Mesenteric fat pad (tissue), 1 donor: ENCODE measurements at places on chromosomes 12 and 14. TPM values are rescaled to one million over a fixed set of nuclear protein-coding genes. Genes with fewer than 3 reads are reported as not detected.
A peak's percentile ranks its signal among the peaks of the same experiment; 100 is the strongest.

GRCh38 chr14:61188978-61189808 lies 91.9 kb downstream of the TMEM30B start:
- no peak for DNase-seq

DNA sequence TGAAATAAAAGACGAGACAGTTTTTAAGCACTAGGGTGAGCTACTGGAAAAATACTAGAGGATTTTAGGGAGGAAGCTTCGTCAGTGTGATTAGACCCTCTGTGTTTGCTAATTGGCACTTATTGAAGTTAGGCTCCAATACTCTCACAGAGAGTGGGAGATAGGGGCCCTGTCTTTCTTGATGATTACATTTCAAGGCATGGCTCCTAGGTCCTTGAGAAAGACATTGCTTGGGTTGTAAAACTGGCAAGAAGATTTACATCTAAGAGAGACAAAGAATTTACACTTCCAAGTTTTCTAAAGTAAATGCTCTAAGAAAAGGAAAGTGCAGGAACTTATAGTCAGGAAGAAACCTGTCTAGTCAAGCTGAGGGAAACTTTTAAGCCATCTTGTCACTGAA lies 183.2 kb downstream of the C12orf50 start:
- DNase-seq, result no peak

DNA sequence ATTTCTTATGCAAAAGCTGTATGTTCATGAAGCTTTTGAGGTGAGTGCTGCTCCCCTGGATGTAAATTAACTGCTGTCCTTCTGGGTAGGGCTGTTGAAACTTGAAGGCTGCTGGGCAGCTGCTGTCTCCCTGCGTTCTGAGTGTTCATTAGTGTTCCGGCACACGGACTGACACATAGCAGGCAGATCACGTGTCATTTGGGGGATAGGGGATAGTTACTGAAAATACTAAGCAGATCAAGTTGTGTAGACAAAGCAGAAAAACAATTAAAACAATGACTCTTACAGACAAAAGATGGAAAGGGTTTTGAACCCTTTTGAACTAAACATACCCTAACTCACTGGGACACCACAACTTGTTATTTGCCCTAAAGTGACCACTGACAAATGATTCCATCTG lies 82.5 kb downstream of the PRICKLE1 start:
- DNase-seq, result no peak

GRCh38 chr14:52263190-52263589 lies 4.3 kb upstream of the PTGDR start:
- no peak for DNase-seq

DNA sequence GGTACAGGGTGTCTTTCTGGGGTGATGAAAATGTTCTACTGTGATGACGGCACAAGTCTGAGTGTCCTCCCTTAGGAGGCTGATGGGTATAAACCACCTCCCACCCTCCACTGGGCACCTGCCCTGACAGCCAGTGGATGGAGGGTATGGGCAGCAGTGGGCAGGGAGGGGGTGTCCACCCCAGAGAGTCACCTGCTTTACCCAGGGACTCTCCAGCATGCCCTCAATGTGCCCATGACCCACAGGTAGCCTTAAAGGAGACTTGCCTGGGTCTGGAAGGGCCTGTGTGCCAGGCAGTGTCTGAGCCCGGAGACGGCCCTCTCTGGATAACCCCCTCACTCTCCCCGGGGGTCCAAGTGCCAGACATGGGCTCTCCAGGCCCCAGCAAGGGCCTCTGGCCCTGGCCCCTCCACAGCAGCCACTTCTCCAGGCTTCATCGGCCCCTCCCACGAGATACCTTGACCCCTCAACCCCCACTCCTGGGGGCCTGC lies 38.8 kb downstream of the CCNK start:
- no peak for DNase-seq

DNA sequence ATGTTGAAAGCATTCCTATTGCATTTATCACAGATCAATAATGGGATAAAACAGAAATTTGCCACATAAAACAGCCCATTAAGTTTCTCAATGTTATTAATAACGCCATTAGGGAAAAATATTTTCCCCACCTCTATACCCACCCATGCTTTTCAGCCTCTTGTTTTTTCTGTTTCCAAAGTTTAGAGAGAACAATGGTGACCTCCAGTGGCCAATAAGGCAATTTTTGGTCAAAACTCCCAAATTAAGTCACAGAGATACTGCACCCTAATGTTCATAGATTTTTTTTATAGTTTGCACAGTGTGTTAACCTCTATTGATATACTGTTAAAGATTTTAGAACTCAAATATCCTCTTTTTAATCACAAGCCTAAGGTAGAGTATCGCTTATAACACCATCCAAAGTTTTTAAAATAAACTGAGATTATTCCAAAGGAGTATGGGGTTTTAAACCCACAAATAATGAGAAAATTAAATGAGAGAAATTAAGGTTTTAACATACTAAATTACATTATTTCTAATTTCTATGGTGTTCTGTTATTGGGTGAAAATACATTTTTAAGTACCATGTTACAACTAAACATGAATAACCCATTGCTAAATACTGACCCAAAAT lies 184.7 kb upstream of the DCN start:
- DNase-seq, result no peak

DNA sequence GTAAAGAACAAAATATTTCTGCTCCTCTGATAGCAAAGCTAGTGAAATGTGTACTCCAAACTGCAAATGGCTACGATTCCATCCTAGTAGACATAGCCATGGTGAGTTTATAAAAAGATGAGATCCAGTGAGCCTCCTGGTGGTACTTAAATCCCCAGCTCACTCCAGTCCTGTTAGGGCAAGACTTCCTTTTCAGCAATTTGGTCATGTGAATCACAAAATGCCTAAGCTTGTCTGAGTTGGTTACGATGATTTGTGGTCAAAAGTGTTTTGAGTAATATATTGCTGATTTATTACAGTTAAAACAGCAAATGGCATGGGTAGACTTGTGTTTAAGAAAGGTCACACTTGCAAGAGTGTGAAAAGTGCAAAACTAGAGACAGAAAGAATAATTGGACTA lies 102.7 kb upstream of the NAV3 start:
- DNase-seq, result no peak

- peak; percentile 12 for DNase-seq
These were observed 30.3 kb upstream of the FOXN3 start for GRCh38 chr14:89447182-89447944.

DNA sequence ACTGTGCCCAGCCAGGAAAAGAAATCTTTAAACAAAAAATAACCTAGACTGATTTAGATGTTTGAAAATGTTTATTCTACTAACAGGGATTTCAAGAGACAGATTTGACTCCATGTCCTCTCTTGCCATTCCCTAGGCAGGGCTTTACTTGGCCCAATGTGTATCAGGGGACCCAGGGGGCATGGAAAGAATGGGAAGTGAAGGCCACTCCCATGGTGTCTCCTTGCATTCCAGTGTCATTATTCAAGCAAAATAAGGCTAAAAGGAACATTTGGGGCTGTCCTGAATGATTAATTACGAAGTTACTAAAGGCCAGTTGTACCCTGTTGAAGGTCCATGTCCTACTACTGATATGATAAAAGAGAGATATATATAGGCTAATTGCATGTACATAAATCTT lies 151.9 kb upstream of the ATF7IP start:
- no peak for DNase-seq

DNA sequence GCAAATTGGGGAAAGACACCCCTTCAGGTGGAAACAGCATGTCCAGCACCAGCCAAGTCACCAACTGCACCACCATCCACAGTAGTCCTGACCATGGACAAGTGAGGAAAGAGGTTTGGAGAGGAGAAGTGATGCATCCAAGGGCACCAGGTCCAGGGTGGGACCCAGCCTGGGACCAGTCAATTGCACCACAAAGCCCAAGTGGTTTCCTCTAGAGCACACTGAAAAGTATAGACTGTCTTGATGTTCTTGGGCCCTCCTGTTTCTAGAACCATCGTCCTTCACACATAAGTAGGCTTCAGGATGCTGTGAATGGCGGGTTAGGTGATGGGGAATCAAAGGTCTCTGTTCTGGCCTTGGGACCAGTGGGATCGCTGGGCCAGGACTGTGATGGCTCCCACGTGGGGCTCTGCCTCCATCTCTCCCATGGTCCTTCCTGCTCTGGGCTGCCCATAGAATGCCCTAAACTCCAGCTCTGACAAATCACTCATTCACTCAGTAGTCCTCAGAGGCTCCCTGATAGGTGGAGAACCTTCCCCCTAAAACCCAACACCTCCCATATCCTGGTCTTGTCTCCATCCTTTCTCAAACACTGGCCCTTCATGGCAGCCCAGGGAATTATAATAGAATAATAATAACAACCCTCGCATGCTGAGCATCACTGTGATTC lies 9.2 kb downstream of the KRT79 start:
- no peak for DNase-seq

GRCh38 chr12:23493672-23494071 lies 455.8 kb downstream of the SOX5 start:
- DNase-seq, result no peak

- DNase-seq, result no peak
These were observed 153.9 kb upstream of the RFLNA start for GRCh38 chr12:124140944-124141486.

GRCh38 chr12:52493172-52493571 lies at the start of gene KRT6A:
TSS of gene KRT6A (minus strand) at chr12:52493257. CDS start at chr12:52493188, 69 bp downstream.
- DNase-seq, result no peak

DNA sequence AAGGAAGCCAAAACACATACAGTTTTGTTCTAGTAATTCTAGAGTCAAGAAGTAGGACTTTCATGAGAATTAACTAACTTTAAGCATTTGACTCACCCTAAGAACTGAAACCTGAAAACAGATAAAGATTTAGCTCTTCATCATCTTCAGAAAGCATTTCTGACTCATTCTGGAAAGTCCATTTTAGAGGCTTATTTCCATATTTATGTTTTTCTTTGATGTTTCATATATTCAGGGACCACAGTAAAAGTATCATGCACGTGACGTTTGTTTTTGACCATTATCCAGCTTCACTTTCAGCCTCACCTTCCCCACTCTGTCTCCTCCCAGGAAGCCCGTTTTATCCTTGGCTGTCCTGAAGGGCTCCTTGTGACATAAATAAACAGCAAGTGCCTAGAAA lies 79.2 kb downstream of the MDGA2 start:
- DNase-seq, result no peak

- DNase-seq, result no peak
These were observed 770.7 kb downstream of the BCL11B start for GRCh38 chr14:98501335-98501734.

DNA sequence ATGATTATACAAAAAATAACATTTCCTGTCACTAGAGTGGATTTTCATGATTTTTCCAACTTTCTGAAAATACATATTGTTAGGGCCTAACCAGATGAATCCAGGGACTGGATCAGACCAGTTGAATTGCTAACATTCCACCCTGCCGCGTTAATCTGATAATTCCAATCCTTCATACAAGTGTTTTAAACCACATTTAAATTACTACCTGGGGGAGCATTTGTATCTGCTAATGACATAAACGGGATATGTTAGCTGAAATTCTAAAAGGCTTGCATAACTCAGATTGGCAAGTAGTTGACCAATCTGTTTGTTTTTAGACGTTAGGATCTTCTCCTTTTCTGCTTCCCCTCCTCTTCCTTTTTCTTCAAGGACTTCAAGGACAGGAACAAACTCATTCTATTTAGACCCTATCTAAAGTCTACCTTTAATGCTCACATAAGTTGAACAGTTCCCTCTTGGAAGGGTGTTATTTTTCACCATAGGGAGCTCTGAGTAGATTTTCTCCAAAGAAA lies 239.0 kb downstream of the ADAMTS20 start:
- DNase-seq, result no peak

DNA sequence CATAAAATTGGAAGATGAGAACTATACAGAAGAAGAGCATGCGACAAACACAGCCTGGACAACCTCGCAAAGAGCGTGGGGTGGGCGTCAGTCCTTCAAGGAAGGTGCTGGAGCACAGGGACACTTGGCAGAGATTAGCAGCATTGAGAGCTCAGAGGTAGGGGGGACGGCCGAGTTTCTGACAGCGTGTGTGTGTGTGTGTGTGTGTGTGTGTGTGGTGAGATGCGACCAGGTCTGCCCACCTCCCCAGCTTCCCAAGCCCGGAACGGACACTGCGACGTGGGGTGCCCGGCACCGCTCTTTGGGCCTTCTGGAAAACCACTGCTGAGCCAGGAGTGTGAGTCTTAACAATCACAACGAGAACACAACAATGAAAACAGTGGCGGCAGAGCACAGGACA lies 17.9 kb upstream of the FBXO21 start:
- DNase-seq, result no peak

GRCh38 chr12:119598159-119598558 lies 4.6 kb downstream of the TMEM233 start:
- no peak for DNase-seq

- DNase-seq, result no peak
These were observed 67.8 kb upstream of the PYGL start for GRCh38 chr14:51012055-51012454.

GRCh38 chr12:108635997-108636808 lies 2.5 kb upstream of the SELPLG start:
- no peak for DNase-seq

- peak; percentile 71 for DNase-seq
These were observed at the start of gene DTX3 for GRCh38 chr12:57604454-57604991. TSS of gene DTX3 (plus strand) at chr12:57604824. CDS start at chr12:57606518, 1,694 bp downstream.

- DNase-seq, result no peak
These were observed 687 bp downstream of the RAB35 start for GRCh38 chr12:120115692-120116440.

DNA sequence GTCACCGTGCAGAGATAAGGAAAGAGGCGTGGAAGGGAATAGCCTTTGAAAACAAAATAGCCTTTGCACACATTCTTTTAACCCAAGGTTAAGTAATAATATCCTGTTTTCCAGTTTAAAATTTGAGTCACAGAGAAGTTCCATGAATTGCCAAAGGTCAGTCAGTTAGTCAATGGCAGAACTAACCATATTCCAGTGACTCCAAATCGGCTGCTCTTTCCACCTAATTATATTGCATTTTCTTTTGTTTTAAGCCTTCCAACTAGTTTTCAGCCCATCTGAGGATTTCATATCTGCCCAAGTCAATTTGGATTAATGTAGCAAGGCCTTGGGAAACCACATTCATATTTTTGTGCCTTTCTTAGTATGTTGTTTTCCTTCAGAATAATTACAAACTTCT lies 373.0 kb downstream of the CCDC91 start:
- DNase-seq, result no peak

GRCh38 chr12:112307317-112308011 lies 74.8 kb downstream of the HECTD4 start:
- DNase-seq, result no peak

DNA sequence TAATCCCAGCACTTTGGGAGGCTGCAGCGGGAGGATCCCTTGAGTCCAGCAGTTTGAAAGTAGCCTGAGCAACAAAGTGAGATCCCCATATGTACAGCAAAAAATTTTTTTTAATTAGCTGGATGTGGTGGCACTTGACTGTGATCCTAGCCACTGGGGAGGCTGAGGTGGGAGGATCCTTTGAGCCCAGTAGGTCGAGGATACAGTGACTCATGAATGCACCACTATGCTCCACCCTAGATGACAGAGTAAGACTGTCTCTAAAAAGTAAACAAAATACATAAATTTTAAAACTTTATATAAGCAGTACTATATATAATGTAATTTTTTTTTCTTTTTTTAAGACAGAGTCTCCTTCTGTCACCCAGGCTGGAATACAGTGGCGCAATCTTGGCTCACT lies 115.4 kb downstream of the ESR2 start:
- DNase-seq, result no peak

CDCA3 gene
- total RNA-seq, result 0.16 TPM

KCNK10 gene
- total RNA-seq, result not detected

GCH1 gene
- 10.4 TPM for total RNA-seq

CCDC175 gene
- not detected for total RNA-seq

CCDC197 gene
- total RNA-seq, result not detected

CLEC4C gene
- not detected for total RNA-seq

GSKIP gene
- 16.4 TPM for total RNA-seq

PSMD9 gene
- total RNA-seq, result 54.7 TPM

GPR84 gene
- total RNA-seq, result 2.3 TPM

TPPP2 gene
- not detected for total RNA-seq

OTUB2 gene
- total RNA-seq, result 1.2 TPM

BMP4 gene
- 6.5 TPM for total RNA-seq

RPL41 gene
- 2,287 TPM for total RNA-seq

CFAP54 gene
- 0.71 TPM for total RNA-seq
